ENCODE measurements at places on chromosomes 12 and 14. TPM values are rescaled to one million over a fixed set of nuclear protein-coding genes. Genes with fewer than 3 reads are reported as not detected.
A peak's percentile ranks its signal among the peaks of the same experiment; 100 is the strongest.

DNA sequence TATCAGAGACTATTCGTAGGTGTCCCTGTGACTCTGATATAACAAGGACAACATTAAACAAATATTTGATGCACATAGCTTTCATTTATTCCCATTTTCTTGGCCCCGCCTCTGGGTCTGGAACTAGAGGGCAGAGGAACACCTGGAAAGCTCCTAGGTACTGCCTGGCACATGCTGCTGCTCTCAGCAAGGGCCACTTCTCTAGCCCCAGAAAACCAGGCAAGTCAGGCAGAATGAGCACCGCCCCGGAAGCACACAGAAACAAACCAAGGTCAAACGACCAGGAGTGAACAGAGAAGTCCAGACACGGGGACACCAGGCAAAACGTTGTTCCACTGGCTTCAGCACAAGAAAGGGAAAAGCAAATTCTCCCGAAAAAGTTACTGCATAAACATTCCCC lies 76.1 kb downstream of the TTC7B start:
- no peaks in the 10 kb centered on the region for H3K4me1 ChIP-seq
- DNase-seq, result no peak
- no peak overlapping the region for H3K27ac ChIP-seq
- no peaks in the 10 kb centered on the region for H3K36me3 ChIP-seq

DNA sequence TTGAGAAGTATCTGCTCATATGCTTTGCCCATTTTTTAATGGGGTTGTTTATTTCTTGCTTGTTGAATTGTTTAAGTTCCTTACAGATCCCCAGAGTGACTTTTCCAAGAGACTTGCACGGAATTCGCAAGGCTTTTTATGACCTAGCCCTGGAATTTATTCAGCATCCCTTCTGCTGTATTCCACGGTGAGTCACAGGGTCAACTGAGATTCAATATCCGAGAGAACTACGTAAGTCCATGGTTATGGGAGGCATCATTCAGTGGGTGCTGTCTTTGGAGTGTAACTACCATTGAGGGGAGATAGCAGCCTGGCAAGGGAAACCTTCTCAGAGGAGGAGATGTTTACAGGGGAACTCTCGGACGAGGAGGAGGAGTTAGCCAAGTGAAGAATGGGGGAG lies 20.9 kb upstream of the GPRC5A start:
- no peak for DNase-seq
- H3K36me3 ChIP-seq, result no peaks in the 10 kb centered on the region
- H3K4me3 ChIP-seq, result no peak overlapping the region
- H3K4me1 ChIP-seq, result peaks cover 11% of the 10 kb centered on the region
- H3K27me3 ChIP-seq, result no peaks in the 10 kb centered on the region

DNA sequence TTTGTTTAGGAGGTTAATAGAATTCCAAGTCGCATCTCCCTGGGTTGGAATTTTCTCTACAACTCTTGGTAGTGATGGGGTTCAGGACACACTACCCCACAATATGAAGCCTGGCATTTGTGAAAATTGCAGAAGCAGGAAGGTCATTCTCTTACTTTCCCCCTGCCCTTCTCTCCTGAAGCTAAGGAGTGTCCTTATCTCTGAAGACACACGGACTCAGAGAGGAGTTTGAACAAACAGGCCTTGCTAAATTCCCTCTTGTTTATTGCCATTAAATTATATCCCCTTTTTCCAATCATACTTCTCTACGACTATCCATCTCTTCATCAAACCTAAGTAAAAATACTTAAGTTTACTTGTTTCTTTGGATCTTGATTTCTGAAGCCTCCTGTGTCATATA lies 443.0 kb downstream of the RAD51B start:
- H3K4me1 ChIP-seq, result peaks cover 30% of the 10 kb centered on the region
- DNase-seq, result peak; percentile 8
- H3K36me3 ChIP-seq, result no peaks in the 10 kb centered on the region
- no peaks in the 10 kb centered on the region for H3K27me3 ChIP-seq
- H3K27ac ChIP-seq, result peak overlapping the region; percentile 36

GRCh38 chr12:95443459-95443858 lies 30.5 kb upstream of the METAP2 start:
- H3K27me3 ChIP-seq, result no peaks in the 10 kb centered on the region
- DNase-seq, result no peak
- H3K4me3 ChIP-seq, result no peak overlapping the region
- peaks cover 8% of the 10 kb centered on the region for H3K4me1 ChIP-seq
- H3K27ac ChIP-seq, result no peak overlapping the region

DNA sequence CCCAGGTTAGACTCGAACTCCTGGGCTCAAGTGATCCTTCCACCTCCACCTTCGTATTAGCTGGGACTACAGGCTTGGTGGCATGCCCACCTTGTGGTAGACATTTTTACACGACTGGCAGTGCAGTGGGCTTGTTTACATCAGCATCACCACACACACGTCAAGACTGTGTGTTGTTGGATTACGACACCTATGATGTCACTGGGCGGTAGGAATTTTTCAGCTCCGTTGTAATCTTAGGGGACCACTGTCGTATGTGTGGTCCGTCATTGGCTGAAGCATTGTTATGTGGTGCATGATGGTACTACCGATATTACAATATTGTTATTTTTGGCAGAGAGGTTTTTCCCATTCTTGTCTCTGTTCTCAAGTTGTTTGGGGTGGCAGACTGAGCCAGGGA lies 50.7 kb downstream of the TSPAN9 start:
- no peak overlapping the region for H3K27ac ChIP-seq
- no peaks in the 10 kb centered on the region for H3K36me3 ChIP-seq
- H3K4me1 ChIP-seq, result peaks cover 36% of the 10 kb centered on the region
- no peaks in the 10 kb centered on the region for H3K27me3 ChIP-seq

HOXC4 gene
- total RNA-seq, result 1.2 TPM

PSMB5 gene
- 92.8 TPM for total RNA-seq

Data from vagina (tissue), 2 donors.